ENCODE measurements at places on chromosomes 5 and 9.

DNA sequence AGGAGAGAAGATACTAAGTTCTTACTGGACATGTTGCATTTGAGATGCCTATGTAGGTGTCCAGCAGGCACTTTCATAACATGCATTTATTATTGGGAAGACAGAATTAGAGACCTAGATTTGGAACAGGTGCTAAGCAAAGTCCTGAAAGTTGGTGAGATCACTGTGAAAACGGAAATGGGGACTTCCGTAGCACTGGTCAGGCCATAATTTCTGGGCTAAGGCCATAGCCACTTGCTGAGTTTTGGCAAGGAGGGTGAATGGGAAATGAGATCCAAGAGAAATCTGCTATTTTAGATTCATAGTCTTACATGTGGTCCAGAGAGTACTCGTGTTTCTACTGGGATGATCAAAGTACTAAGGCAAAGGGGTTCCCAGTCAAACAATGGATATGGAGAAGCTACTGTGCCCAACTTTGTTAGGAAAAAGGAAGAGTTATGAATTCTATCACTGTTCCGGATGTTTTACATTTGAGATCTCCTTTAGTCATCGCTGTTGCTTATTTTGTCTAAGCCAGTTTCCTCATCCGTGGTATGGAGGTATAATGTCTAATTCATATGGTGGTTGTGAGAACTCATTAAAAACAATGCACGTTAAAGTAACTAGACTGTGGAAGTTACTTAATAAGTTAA, 33.4 kb downstream of the TEK start:
- no peak for DNase-seq

DNA sequence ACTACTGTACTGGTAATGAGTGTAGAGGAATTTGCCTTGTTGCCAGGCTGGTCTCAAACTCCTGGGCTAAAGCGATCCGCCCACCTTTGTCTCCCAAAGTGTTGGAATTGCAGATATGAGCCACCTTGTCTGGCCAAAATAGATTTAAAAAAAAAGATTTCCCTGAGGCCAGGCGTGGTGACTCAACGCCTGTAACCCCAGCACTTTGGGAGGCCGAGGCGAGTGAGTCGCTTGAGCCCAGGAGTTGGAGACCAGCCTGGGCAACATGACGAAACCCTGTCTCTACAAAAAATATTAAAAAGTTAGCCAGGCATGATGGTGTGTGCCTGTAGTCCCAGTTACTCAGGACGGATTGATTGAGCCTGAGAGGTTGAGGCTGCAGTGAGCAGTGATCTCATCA, 62.5 kb downstream of the IPO11 start:
- peak; percentile 23 for DNase-seq

GRCh38 chr5:139686706-139687441, 38.7 kb downstream of the CXXC5 start:
- no peak for DNase-seq

DNA sequence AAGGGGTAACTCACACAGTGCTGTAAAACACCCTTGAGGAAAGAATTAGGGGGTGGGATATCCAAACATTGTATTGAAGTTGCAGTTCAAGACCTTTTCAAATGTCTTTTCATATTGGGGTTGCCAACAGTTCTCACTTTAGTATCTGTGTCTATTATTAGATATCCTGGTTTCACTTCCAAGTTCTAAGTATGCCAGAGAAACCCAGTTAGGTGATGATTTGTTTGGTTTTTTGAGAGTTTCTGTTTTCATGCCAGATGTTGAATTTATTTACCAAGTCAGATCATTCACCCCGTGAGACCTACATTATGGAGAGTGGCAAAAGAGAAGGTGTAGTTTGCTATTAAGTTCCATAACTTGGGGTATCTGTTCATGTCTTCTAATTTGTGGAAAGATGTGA, 64.5 kb downstream of the C9orf152 start:
- no peak for DNase-seq

- DNase-seq: no peak
These were observed 6.7 kb upstream of the RASEF start for GRCh38 chr9:83069651-83070050.

GRCh38 chr5:148998174-148998797, 64.6 kb downstream of the SH3TC2 start:
- DNase-seq: no peak

DNA sequence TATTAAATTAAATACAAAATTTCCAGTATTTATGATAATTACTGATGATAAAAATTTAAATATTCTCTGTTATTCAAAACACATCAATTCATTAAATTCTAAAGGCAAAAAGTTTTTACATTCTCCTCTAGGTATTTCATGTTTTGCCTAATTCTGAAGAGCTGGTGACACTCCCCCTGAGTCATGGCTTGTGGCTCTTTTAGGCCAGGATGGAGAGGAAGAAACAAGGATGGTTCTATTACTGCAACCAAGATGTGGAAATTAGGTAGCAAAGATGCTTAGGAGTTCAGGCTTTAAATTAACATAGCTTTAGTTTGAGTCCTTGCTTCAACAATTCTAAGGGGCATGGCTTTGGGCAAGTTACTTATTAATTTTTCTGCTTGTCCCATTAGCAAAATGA, 1295.8 kb downstream of the EFNA5 start:
- DNase-seq: no peak

DNA sequence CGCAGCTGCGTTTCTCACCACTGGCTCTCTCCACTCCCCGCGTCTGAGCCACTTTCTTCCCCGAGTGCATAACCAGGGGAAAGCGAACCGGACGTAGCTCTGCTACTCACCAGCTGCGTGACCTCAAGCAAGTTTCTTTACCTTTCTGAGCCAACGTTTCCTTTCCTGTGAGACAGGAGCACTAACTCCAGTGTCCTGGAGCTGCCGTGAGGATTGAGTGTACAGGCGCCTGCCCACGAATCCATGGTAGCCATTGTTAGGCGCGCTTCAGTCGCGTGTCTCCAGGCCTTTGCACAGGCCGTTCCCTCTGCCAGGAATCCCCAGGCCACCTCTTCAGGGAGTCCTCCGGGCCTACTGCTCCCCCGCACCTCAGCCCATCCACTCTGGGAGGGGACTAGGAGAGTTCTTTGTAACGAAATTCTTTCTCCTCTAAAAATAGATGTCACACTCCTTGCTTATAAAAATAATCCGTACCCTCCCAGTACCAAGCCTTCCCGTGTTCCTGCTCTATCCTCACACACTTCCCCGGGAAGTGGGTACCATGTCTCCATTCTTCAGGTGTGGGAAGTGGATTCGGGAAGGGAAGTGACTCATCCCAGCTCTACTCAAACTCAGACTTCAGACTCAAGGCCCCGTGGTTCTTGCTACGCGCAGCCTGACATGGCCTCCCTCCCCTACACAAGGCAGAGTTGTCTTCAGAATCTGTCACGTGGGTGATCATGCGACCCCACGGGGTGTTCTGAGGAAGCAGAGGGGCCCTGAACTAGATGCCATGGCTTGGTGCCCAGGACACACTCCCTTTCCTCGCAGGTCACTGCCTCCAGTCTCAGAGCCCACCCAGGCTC, 16.1 kb upstream of the CRB2 start:
- DNase-seq: no peak

DNA sequence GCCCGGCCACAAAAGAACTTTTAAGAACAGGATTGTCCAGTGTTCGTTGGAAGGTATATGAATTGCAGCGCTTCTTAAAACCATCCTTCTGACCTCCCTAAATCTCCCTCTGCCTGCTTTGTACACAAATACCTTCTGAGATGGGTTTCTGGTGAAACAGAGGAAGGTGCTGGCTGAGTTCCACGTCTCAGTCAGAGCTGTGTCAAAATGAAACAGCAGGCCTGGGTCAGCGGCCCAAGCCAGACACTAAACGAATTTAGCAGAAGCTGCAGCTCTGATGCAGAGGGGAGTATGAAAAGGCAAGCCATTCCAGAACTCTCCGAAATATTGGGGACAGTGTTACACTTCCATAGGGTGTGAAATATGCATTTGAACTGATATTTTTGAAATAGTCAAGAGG, 37.8 kb upstream of the CRB2 start:
- no peak for DNase-seq

- DNase-seq: no peak
These were observed 65.3 kb upstream of the TGFBR1 start for GRCh38 chr9:99039505-99040182.

DNA sequence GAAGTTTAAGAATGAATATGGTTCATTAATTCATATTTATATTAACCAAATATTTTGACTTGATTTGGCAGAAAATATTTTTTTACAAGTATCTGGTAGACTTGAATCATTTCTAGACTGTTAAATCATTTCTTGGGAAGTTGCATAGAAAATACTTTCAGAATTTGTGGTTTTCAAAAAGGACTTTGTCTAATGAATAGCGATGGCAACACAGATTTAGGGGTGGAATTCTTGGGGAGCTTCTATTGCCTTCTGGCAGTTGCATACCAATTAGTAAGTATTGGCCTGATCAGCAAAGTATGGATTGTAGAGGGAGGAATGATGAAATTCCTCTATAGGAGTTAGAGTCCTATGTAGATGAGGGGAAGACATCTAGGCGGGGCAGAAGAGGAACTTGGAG, 68.6 kb upstream of the CKMT2 start:
- DNase-seq: no peak

DNA sequence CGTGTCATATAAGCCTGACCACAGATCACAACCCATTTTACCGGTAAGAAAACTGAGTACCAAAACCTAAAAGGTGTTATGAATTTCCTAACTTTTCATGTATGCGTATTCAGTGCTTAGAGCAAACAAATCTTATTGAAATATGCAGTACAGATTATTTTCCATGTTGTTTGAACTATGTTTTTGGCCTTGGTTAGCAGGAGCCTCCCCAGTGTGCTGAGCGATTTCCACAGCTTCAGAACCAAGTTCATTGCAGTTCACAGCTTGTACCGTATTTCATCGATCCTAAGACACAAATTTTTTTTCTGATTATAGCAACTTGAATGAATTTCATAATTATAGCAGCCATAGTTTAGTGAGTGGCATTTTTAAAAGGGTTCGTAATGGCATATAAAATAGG, 13.7 kb downstream of the ADAMTSL1 start:
- no peak for DNase-seq

DNA sequence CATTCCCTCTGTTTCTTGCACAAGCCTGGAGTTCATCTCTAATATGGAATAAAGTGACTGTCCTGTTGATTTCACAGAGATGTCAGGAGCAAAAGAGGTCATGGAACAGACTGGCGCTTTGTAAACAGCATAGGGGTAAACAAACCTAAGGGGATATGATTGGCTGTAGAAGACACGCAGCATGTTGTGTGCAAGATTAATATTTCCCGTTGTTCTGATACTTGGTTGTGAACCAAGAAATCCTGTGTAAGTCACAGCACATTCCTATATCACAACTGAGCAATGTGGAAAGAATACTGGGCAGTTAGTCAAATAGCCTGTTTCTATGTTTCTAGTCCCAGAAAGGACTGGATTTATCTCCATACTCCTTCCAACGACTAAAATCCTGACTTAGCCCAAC, 3.2 kb downstream of the ADAMTS12 start:
- no peak for DNase-seq

DNA sequence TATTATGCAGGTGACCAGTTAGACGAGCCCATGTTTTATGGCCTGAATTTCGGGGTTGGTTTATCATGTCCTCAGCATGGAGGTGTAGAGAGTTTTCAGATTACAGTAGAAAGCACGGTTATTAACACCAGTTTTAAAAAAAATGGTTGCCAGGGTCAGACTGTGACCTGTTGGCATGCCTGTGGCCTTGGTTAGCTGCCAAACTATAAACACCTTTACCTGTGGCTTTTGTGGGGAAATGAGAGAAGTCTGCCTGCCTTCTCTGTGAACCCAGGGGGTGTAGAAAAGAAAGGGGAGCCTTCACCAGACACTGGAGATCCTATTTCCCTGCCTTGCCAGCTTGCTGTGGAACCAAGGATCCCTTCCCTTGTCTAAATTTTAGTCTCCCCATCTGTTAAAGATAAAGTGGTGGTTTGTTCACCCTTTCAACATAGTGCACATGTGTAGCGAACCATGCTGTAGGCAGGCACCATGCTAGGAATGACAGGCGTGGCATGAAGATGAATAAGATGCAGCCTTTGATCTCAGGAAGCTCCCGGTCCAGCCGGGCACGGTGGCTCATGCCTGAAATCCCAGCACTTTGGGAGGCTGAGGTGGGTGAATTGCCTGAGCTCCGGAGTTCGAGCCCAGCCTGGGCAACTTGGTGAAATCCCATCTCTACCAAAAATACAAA, 6.1 kb upstream of the PHF19 start:
- DNase-seq: no peak

GRCh38 chr5:139186261-139186660, 11.9 kb downstream of the SIL1 start:
- DNase-seq: no peak

DNA sequence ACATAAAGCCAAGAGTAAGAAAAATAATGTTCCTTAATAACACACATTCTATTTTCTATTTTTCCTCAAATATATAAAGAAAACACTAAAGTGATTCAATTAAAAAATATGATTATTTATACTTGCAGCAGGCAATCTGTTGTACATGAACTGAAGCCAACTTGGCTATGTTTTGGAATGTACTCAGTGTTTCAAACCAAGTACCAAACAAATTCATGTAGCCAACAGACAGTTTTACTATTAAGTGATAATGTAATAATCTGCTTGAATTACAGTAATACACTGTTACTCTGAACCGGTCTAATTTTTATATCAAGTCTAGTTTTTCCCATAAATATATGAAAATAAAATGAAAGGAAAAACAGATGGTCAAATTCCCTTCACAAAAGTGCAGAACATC, 58.0 kb downstream of the CEP120 start:
- no peak for DNase-seq

GRCh38 chr5:152607401-152608160, 202.5 kb upstream of the NMUR2 start:
- DNase-seq: no peak

DNA sequence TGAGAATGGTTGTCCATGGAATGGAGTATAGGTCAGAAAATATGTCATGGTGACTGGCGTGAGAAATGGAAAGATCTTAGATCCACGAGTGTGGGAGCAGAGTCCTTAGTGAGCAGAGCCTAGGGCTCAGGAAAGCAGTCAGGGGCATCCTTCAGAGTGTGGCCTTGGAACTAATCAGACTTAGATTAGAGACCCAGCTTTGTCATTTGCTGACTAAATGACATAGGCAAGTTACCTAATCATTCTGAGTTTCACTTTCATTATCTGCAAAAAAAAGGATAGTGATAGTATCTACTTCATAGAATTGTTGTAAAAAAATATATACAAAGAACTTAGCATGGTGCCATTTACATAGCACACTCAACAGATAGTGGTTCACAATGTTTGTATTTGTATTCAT, 24.3 kb upstream of the SLIT3 start:
- no peak for DNase-seq

GRCh38 chr5:57937025-57937424, 454.4 kb upstream of the ACTBL2 start:
- no peak for DNase-seq

DNA sequence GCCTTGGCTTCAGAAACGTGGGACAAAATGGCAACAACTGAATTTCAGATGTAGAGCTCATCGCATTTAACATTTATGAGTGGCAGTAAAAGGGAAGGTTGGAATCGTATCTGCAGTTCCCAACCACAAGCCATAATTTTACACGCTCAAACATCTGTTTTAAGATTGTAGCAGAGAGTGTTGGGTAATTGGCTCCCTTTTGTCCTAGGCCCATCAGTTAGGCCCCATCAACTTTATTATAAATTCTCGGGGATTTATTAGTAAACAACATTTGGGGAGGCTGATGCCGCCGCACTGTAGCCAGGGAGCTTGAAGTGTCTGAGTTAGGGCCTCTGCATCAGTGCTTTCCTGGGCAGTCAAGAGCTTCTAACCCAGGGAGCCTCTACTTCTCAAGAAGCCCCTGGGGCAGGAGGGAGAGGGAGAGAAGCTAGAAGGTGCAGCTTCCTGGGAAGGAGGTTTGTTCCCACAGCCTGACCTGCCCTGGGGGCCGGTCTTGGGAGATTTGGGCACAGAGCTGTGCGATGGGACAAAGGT, 66.2 kb downstream of the HSPA4 start:
- DNase-seq: no peak
